ENCODE measurements at places on chromosomes 2 and 18. TPM values are rescaled to one million over a fixed set of nuclear protein-coding genes. Genes with fewer than 3 reads are reported as not detected.

AMER3 gene
- polyA plus RNA-seq = 0.12 TPM

ALPI gene
- polyA plus RNA-seq = not detected

SCYGR4 gene
- polyA plus RNA-seq = not detected

DNA sequence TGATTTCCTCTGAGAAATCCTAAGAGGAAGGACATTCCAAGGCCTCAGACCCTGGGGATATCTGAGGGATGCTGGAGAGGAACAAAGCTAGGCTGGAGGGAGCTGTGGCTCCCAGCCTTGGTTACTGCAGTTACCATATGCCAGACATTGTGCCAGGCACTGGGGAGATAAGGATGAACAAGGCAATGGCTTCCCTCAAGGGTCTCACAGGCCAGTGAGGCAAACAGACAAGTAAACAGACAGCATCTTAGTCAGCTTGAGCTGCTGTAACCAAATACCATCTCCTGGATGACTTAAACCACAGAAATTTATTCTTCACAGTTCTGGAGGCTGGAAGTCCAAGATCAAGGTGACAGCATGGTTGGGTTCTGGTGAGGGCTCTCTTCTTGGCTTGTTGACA is 91.8 kb downstream of the SKA1 start:
- DNase-seq = no peak

DNA sequence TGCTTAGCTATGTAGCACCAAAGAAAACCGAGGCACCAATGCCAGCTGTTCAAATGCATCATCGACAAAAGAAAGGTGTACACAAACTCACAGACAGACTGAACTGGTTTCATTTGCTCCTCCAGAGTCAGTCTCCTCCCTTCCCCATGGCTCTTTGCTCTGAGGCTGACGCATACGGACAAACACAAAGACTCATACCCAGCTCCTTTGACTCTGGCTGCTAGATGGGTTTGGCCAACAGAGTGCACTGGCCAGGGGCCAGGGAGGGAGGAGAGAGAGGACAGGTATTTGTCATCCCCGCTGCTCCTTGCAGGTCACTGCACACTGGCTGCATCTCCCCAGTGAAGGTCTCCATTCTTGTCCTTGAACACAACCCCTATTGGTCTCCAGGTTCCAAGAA is 40.7 kb downstream of the DNER start:
- DNase-seq = no peak

DNA sequence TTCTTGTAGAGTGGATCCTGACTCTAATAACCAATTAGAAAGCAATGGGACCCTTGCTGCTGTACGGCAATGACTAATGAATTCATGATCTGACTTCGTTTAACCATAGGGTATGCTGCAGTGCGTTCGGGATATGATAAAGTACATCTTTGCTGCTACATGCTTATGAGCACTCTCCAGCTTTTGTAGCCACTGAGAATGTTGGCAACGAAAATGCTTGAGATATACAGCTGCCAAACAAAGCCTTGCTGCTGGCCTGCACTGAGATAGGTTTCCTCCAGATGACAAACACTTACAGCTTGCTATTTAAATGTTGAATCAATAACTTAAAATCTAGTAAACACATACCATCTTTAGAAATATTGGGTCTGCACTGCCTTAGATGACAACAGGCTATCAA is 372.4 kb upstream of the SLC8A1 start:
- DNase-seq = no peak
